Activated T-helper 17 cell treated with anti-CD3 and anti-CD28 coated beads, Interleukin-2, amount 50 U/mL, for 72 hours (primary cell): ENCODE measurements at places on chromosomes 1 and 21. TPM values are rescaled to one million over a fixed set of nuclear protein-coding genes. Genes with fewer than 3 reads are reported as not detected.

- no peak for ATAC-seq
Measured at GRCh38 chr1:201009962-201010645, 13.4 kb downstream of the KIF21B start.

DNA sequence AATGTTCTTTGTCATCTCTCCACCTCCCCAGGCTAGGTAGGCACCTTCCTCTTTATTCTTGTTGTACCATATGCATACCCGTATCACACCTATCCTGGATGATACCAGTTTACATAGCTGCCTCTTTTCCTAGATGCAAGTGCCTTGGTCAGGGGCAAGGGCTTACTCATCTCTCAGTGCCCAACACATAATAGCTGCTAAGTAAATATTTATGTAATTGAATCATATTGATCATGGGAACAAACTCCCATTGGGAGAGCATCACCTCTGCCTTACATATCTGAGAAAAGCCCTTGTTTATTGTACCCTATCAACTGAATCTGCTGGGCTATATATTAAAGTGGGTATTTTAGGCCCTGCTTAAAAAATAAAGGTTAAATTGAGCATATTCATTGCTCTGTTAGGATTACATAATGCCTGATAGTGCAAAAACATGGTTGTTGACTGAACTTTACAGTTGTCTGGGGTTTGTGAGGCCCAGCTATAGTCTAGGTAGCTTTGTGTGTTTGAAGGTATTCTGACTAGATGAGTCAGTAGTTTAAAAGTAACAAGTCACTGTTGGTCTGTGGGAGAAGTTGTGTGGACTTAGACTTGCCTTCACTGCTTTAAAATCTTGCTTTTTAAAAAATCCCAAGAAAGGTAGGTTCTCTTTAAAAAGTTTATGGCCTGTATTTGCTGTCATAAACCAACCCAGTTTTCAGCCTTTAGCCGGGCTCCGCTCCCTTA, 82.6 kb downstream of the OLFML2B start:
- ATAC-seq, result no peak

DNA sequence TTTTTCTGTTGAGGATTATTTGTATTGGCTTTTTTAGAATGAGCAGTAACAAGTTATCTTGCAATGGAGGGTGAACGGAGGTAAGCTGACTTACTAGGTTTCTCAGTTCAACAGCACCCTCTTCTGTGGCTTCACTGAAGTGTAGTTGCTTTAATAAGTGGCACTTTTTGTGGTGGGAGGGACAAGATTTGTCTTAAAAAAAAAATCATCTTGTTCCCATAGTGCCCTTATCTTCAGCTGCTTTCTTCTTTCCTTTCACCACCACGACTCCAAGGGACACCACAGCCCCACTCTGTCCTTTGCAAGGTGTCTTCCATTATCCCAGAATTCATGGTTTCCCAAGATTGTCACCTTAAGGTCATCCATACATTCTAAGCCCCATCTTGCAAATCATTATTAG, 92.9 kb downstream of the PIGK start:
- no peak for ATAC-seq

- ATAC-seq, result peak; percentile 98
Measured at GRCh38 chr1:172380441-172381244, 39.8 kb upstream of the C1orf105 start.

- peak; percentile 66 for ATAC-seq
Measured at GRCh38 chr1:206923009-206923960, 1.5 kb upstream of the FCMR start.

- ATAC-seq, result no peak
Measured at GRCh38 chr1:201718346-201719202, 110.4 kb upstream of the IPO9 start.

GRCh38 chr1:244962130-244962529, 97.8 kb upstream of the HNRNPU start:
- ATAC-seq, result no peak

GRCh38 chr1:25649505-25650288, 33.1 kb downstream of the MAN1C1 start:
- no peak for ATAC-seq

DNA sequence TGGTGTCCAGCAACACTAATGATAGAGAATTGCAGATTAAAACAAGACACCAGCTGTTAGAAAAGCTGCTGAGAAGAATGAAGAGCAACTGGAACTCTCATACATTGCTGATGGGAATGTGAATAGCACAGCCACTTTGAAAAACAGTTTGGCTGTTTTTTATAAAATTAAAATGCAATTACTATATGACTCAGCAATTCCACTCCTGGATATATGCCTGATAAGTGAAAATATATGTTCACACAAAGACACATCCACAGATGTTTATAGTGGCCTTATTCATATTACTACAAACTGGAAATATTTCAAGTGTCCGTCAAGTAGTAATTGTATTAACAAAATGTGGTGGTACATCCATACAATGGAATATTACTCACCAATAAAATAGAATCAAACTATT, 99.7 kb upstream of the HAO2 start:
- no peak for ATAC-seq

DNA sequence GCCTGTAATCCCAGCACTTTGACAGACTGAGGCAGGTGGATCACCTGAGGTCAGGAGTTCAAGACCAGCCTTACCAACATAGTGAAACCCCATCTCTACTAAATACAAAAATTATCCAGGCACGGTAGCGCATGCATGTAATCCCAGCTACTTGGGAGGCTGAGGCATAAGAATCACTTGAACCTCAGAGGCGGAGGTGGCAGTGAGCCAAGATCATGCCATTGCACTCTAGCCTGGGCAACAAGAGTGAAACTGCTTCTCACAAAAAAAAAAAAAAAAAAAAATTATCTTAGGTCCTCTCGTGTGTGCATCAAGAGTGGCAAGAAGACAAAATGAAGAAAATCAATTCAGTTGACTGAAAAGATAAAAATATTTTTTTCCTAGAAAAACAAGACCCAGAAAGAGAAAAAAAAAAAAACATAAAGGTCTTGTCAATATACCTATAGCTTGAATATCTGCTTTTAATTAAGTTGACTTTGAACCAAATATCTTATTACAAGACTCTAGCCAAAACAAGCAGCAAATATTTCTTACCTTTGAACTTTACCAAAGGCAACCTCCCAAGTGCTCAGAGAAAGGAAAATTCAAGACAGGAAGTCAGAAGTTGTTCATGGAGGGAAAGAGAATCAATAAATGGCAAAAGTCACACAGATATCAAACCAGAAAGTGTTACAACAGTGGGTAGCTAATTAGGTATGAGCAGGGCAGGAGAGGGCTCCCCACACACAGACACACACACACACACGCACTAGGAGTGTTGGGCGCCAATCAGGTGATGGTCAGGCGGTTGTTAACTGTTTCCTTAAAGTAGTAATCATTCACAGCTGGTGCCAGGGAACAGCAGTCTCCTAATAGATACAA, 29.6 kb downstream of the ITLN2 start:
- no peak for ATAC-seq

GRCh38 chr1:78427506-78427905, 63.3 kb upstream of the PTGFR start:
- no peak for ATAC-seq

- no peak for ATAC-seq
Measured at GRCh38 chr1:109559995-109560394, 11.6 kb downstream of the GNAI3 start.

DNA sequence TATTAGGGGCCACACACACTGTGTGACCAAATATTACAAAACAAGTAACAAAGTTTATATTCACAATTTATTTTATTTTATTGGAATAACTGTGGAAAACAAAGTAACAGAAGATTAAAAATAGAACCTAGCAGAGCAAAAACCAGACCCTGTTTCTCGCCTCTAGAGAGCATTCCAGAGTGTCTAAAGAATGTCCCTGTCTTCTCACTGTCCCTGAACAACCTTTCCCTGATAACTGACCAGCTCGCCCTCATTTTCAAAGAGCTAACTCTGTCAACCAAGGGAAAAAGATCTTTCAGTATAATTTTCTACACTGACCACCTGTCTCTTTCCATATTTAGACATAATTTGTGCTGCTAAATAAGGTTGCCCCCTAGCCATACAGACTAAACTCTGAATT, 646.9 kb downstream of the USP25 start:
- no peak for ATAC-seq

DNA sequence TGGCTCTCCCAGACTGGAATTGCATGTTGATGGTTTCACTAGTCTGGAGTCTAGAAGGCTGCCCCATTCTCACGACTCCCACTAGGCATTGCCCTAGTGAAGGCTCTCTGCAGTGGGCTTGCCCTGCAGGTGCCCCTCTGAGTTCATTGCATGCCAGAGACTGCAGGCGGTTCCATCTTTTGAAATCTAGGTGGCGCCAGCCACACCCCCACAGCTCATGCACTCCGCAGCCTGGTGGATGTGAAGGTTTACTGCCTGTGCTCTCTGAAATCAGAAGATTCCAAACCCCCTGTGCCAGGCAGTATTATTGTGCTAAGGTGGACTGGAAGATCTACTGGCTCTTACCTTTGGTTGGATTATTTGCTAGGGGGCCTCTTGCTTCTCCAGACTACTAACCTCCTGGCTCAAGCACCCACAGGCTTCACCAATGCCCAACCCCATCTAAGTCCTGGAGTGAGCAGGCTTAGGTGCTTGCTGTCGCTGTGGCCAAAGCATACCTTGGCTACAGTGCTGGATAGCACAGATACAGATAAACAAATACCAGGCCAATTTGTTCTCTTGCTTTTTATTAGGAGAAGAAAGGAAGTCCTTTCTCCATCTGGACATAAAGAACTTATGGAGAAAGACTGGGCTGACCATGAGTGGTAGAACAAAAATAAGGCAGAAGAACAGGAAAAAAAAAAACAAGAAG, 83.5 kb upstream of the SIM2 start:
- no peak for ATAC-seq

- no peak for ATAC-seq
Measured at GRCh38 chr1:75632350-75632949, 21.5 kb upstream of the SLC44A5 start.

The VANGL1 gene
- 6.8 TPM for total RNA-seq

The TAS1R1 gene
- not detected for total RNA-seq

The KIF21B gene
- total RNA-seq, result 64.2 TPM

The FAM177B gene
- not detected for total RNA-seq

The AKIRIN1 gene
- 54.1 TPM for total RNA-seq

The HTR6 gene
- total RNA-seq, result not detected

The BRINP3 gene
- total RNA-seq, result not detected

The SUSD4 gene
- 0.42 TPM for total RNA-seq

The KDF1 gene
- not detected for total RNA-seq

The SPATA45 gene
- not detected for total RNA-seq

The SIPA1L2 gene
- total RNA-seq, result 2.9 TPM

The REN gene
- not detected for total RNA-seq
